SJCRH30 (cell line): ENCODE measurements at places on chromosomes 2 and 18. TPM values are rescaled to one million over a fixed set of nuclear protein-coding genes. Genes with fewer than 3 reads are reported as not detected.

- peaks cover 15% of the 10 kb centered on the region for H3K4me1 ChIP-seq
- H3K36me3 ChIP-seq = no peaks in the 10 kb centered on the region
- no peaks in the 10 kb centered on the region for H3K27me3 ChIP-seq
- no peak overlapping the region for H3K27ac ChIP-seq
- no peak for DNase-seq
Measured at GRCh38 chr2:222792001-222792611, 68.7 kb upstream of the ACSL3 start.

Gene SERPINB12
- total RNA-seq = not detected in 2 replicates

DNA sequence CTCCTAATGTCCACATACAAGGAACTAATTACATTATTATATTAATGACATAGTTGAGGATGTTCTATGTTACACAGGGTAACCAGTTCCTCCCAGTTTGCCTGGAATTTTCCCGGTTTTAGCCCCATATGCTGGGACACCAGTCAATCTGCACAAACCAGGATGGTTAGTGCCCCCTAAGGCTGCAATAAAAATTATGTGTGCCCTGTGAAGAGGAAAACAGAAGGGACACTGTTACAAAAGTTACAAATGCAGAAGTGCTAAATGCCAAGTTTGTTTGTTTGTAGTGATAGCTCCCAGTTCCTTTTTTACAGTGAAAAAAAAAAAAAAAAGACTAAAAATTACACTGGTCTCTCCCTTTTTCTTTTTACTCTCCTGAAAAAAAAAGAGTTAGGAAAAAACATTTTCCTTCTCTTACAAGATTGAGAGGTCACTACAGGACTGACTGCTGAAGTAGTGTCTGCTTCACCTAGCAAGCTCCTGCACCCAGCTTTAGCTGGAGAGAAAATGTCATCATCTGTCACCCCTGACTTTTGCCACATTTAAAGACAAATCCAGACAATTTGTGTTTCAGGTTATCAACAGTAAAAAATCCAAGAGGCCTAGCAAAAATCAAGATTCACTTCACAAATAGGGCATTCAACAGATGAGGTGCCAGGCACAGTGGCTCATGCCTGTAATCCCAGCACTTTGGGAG is 3.2 kb downstream of the ANKRD44 start:
- no peaks in the 10 kb centered on the region for H3K36me3 ChIP-seq
- DNase-seq = no peak
- no peak overlapping the region for H3K27ac ChIP-seq
- H3K4me3 ChIP-seq = no peak overlapping the region

Gene HTRA2
- total RNA-seq = 42.6 and 46.3 TPM in 2 replicates

DNA sequence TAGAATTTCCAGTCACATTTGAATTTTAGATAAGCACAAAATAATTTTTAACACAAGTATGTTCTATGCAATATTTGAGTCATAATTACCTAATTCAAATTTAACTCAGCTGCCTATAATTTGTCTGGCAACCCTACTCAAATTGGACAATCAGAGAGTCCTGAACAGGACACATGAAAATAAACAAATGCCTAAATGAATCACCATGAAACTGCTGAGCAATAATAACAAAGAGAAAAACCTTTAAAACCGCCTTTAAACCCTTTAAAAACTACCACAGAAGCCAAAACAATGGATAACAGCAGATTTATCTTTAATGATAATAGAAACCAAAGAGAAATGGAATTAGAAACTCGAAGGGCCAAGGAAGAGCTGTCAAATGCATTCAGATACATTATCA is 39.5 kb downstream of the ARL4C start:
- no peak overlapping the region for H3K27ac ChIP-seq
- no peaks in the 10 kb centered on the region for H3K4me1 ChIP-seq
- no peak for DNase-seq
- H3K27me3 ChIP-seq = 0 out of 2 replicates have a peak, but pooled peaks cover 3% of the 10 kb centered on the region

GRCh38 chr2:119230219-119231185 is 6.9 kb downstream of the STEAP3 start:
- no peaks in the 10 kb centered on the region for H3K27me3 ChIP-seq
- no peaks in the 10 kb centered on the region for H3K4me1 ChIP-seq
- no peak overlapping the region for H3K4me3 ChIP-seq
- DNase-seq = no peak
- H3K27ac ChIP-seq = no peak overlapping the region

DNA sequence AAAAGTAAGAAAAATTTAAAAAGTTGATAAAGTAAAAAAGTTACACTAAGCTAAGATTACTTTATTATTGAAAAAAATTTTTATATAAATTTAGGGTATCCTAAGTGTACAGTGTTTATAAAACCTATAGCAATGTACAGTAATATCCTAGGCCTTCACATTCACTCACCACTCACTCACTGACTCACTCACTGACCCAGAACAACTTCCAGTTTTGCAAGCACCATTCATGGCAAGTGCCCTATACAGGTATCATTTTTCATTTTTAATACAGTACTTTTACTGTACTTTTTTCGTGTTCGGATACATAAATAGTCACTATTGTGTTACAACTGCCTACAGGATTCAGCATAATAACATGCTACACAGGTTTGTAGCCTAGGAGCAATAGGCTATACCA is 8.9 kb upstream of the THUMPD2 start:
- H3K27ac ChIP-seq = no peak overlapping the region
- H3K36me3 ChIP-seq = no peaks in the 10 kb centered on the region
- no peak for DNase-seq
- no peaks in the 10 kb centered on the region for H3K27me3 ChIP-seq

GRCh38 chr18:55012008-55012407 is 52.7 kb upstream of the CCDC68 start:
- H3K36me3 ChIP-seq = no peaks in the 10 kb centered on the region
- no peak overlapping the region for H3K4me3 ChIP-seq
- no peaks in the 10 kb centered on the region for H3K27me3 ChIP-seq
- H3K4me1 ChIP-seq = no peaks in the 10 kb centered on the region

GRCh38 chr2:147438882-147439281 is 405.9 kb upstream of the ACVR2A start:
- no peaks in the 10 kb centered on the region for H3K27me3 ChIP-seq
- H3K36me3 ChIP-seq = no peaks in the 10 kb centered on the region
- H3K4me1 ChIP-seq = peaks cover 20% of the 10 kb centered on the region

- no peak overlapping the region for H3K27ac ChIP-seq
- H3K4me3 ChIP-seq = no peak overlapping the region
- no peak for DNase-seq
- H3K4me1 ChIP-seq = no peaks in the 10 kb centered on the region
Measured at GRCh38 chr18:10663750-10664149, 137.9 kb downstream of the NAPG start.

GRCh38 chr2:61978522-61978921 is 73.0 kb downstream of the COMMD1 start:
- no peaks in the 10 kb centered on the region for H3K4me1 ChIP-seq
- H3K4me3 ChIP-seq = no peak overlapping the region
- H3K27ac ChIP-seq = no peak overlapping the region
- DNase-seq = no peak

DNA sequence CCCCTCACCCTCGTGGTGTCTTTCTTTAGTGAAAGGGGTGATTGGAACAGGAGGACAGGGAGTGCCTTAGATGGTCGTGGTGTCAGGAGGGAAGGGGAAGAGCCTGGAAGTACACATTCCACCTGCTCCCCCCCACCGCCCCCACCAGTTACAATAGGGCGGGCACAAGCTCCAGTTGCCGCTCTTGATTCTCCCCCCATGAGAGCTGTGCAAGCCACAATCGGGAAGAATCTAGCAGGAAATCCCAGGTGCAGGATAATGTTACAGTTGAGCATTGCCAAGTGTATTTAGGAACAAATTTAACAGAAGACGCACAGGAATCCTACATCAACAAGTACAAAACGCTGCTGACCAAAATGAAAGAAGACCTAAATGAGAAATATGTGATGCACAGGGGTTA is 73.6 kb downstream of the ASAP2 start:
- H3K4me1 ChIP-seq = peaks cover 35% of the 10 kb centered on the region
- peaks cover 2% of the 10 kb centered on the region; the same call in 1 of the 2 replicates for H3K36me3 ChIP-seq
- H3K4me3 ChIP-seq = no peak overlapping the region
- peak; percentile 36 for DNase-seq
- no peak overlapping the region for H3K27ac ChIP-seq
- H3K27me3 ChIP-seq = no peaks in the 10 kb centered on the region
